ENCODE measurements at places on chromosomes 13 and 19.

- peak; percentile 37 for DNase-seq
These were observed 2.2 kb downstream of the FLT1 start for GRCh38 chr13:28492569-28493367.

DNA sequence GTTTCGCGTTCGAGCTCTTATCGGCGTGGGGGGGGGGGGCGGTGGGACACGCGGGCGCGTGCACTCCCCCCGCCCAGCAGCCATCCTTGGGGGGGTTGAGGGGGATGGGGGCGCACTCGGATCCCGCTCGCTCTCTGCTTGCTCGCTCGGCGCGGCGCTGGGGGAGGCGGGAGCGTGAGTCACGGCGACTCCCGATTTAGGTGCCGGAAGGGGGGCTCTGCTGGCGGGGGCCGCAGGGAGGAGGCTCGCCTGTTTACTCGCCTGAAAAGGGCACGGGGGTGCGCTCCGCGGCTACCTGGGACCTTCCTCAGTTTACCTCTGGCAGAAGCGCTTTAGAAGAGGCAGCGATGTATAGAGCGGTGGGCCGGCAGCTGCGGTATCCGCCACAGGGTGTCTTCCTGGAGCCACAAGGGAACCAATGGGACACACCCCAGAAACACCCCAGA, 1.1 kb upstream of the PDE4A start:
- no peak for DNase-seq

DNA sequence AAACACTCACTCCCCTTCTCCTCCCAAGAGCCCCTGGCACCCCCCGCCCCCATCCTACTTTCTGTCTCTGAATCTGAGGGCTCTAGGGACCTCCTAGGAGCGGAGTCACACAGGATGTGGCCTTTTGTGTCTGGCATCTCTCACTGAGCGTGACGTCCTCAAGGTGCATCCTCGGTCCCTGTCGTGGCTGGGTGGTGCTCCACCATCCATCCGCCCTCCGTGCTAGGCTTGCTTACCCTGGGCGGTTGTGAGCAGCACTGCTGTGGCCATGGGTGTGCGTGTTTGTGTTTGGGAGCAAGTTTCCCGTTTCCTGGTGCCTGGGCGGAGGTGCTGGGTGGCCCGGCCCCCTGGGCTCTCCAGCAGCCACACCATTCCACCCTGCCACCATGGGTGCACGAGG, 12.2 kb downstream of the PLEKHJ1 start:
- DNase-seq: no peak

- DNase-seq: no peak
These were observed 7.3 kb upstream of the INAFM1 start for GRCh38 chr19:47267350-47267759.

DNA sequence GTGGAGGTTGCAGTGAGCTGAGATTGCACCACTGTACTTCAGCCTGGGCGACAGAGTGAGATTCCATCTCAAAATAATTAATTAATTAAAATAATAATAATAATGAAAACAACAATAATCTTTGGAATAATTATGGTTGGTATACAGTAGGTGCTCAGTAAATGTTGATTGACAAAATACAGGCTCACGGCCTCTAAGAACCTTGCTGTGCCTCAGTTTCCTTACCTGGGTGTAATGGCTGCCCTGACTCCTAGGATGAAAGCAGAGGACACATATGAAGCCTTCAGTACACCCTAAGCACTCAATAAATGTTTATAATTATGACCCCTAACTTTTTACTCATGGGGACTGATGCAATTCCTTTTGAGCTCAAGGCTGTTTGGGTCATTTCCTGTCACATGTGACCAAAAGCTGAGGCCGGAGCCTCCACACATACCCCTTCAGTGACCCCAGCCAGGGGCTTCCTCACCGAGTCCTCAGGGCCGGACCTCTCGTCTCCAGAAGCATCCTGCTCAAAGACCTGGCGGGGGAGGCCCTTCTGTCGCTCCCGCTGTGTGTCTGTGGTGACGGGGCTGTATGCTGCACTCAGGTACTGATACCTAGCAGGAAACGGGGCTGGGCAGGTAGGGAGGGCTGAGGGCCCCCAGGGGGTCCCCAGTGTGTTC, 10.5 kb downstream of the DOCK6 start:
- no peak for DNase-seq

DNA sequence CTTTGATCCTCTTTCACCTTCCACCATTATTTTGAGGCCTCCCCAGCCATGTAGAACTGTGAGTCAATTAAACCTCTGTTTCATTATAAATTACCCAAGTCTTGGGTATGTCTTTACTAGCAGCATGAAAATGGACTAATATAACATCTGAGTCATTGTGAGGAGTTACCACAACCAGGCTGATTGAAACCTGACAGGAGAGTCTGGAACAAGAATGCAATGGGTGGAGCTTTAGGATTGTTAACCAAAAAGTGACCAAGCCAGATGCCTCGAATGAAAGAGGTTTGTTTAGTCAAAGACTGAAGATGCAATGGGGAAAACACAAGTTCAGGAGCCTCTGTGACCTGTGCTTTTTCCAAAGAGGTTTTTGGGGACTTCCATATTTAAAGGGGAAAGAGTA, 659.0 kb downstream of the SLITRK6 start:
- no peak for DNase-seq

DNA sequence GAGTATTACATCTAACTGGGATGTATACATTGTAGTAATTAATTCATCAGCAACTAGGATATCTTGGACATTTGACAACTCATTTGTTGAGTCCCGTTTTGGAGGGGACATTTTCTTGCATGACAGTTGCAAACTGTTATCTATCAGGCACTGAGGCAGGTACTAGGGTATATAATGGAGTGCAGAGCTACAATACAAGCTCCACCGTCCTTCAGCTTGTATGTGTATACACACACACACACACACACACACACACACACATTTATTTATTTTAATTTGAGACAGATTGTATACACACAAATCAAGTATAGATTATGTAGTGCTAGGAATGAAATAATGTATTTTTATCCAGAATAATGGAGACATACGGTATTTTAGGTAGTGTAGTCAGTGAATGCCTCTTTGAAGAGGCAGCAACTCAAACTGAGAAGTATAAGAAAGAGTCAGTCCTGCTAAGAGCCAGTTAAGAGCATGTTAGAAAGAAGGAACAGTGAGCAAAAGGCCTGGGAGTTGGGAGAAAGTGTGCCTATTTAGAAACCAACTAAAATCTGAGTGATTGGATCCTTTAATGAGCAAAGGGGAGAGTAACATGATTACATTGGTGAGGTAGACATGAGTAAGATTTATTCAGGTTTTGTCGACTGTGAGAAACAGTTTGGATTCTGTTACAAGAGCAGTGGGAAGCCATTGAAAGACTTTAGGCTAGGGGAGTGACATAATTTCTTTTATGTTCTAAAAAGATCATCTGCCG, 74.5 kb downstream of the NBEA start:
- no peak for DNase-seq

DNA sequence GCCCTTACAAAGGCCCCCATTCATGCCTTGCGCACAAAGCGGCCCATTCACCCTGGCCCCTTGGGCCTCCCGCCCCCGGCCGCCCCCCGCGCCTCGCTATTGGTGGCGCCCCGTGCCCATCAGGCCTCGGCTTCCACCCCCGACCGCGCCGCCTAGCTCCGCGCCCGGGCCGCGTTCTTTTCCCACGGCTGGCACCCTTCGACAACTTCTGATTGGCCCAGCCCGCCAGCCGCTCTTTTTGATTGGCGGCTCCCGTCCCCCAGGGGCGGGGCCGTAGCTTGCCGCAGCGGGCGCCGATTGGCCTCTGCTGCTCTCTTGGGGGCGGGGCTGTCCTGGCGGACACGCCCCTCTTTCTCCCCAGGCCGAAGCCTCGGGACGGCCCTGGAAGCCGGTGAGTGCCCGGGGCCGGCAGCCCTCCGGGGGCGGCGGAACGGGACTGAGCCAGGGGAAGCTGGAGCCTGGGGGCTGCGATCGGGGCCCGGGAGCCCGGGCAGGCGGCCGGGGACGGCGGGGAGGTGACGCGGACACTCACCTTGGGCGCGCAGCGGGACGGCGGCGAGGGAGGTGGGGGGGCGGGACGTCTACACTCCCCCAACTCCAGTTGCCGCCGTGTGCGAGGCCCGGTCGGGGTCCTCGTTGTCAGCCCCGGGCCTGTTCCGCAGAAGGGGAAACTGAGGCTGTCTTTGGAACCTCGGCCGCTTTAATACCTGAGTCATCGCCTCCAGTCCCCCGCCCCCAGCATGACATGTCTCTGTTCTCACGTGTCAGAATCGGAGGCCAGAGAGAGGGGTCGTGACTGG, at the start of gene MYH14:
MYH14 (plus strand) TSS at position 342 of the 800 bp plus-strand sequence. CDS start 6,744 bp downstream, outside the sequence.
- no peak for DNase-seq

DNA sequence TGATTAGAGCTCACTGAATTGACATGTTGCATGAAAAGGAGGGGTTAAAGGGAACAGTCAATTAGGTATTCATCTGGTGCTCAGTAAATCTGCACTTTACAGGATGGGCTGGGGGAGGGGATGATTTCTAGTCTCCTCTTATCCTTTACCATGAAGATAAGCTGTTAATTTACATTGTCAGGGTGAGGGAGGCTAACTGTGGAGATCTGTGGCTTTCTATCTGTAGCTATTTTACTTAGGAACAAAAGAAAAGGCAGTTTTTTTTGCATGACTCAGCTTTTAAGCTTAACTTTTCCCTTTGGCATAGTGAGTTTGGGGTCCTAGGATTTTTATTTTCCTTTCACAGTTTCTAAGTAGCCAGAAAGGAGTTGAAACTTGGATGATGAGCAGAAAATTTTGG, 253.3 kb downstream of the LMO7 start:
- no peak for DNase-seq

DNA sequence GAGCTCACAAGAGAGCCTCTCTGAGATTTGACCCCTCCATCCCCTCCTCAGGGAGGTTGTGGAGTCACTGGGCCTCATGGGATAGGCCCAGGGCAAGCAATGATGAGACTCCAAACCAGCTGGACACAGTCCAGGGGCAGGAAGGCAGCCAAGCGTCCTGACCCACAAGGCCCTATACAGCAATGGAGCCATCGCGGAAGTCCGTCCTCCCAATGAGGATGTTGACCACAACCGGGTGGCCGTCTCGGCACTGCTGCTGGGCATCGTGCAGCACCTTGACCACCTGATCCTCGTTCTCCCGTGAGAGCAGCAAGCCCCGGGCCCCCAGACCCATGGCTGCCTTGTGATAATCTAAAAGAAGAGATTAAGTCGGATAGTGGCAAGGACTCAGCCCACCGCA, 7.9 kb downstream of the SYDE1 start:
- no peak for DNase-seq

GRCh38 chr19:49362048-49362928, at the start of gene TEAD2:
TSS of gene TEAD2 (minus strand) at chr19:49362416. CDS start at chr19:49360075, 2,341 bp downstream.
- DNase-seq: no peak

DNA sequence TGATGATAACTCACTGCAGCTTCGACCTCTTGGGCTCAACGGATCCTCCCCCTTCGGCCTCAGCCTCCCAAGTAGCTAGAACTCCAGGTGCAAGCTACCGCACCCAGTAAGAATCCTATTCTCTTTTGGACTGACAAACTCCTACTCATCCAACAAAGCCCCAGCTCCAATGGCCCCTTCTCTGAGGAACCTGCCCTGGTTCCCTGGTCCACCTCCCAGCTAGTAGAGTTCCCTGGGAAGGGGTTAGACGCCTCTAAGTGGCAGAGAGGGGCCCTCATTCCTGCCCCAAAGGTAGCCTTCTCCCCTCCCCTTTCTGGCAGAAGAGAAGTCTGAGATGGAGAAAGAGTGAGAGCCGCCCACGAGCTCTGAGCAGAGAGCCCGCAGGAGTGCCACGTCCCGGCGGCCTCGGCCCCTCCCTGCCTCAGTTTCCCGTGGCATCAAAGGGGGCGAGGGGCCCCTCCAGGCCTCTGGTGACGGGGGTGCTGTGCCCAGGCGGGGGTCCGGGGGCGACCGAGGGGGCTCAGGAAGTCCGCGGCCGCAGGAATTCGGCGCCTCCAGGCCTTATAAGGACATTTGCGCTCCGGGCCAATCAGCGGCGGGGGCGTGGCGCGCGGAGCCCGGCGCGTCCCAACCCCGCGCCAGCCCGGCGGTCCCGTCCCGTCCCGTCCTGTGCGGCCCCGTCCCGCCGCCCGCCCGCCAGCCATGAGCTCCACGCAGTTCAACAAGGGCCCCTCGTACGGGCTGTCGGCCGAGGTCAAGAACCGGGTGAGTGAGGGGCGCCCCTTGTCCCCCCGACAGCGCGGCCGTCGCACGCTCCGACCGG, at the start of gene CNN2:
CNN2 (plus strand) TSS at position 649 of the 823 bp plus-strand sequence; CDS start at position 703, 54 bp downstream.
- no peak for DNase-seq

- no peak for DNase-seq
These were observed 356.7 kb downstream of the FGF9 start for GRCh38 chr13:22027566-22027965.

DNA sequence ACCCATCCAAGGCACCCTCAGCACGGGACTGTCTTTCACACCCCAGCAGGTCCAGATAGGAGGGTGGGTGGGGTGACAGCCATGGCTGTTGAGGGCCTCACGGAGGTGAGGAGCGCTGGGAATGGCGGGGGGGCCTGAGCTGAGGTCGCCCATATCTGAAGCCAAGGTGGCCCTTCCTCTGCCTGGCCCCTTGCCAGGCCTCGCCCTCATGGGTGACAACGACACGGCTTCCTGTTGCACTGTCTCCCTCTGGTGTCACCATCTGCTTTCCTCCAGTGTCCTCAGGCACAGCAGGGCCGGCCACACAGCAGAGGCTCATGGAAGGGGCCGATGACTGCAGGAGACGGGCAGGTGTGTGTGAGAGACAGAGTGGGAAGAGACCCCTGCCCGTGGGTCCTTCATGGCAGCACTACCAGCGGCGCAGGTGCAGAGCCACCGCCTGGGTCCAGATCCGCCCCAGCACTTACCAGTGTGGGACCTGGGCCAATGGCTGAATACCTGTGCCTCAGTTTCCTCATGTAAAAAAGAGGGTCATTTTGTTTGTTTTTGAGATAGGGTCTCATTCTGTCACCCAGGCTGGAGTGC, 8.1 kb upstream of the NKPD1 start:
- DNase-seq: no peak

DNA sequence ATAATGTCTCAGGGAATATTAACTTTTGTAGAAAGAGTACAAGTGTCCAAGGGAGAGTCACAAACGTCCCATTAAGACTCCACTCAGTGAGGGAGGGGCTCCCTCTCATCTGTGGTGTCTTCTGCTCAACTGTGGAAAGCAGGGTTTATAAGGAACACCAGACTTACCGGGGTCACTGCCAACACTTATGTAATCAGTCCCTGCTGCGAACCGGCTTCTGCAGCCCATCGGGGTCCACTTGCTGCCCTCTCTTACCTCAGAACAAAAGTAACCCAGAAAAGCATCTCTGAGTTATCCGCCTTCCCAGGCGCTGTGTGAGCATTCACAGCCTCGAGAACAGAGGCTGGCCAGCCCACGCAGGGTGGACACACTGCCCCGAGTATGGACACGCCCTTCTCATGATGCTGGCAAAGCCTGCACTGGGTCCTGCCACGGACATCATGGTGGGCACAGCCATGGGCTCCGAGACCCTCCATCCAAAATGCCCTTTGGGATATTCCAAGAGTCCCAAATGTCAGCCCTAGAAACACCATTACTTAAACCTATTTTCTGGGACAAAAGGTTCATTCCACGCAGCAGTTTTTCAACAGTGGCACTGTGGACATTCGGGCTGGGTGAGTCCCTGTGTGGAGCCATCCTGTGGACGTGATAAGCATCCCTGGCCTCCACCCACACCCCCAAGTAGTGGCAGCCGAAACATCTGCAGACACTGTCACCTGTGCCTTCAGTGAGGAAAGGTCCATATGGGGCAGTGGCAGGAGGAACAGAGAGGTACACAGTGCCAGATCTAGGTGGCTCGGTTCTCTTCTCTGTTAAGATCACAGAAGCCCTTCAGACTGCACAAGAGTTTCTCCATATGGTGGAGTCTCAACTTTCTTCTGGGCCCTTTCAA, 63.9 kb downstream of the STK24 start:
- DNase-seq: no peak

GRCh38 chr19:7067716-7068115, 1.8 kb upstream of the ZNF557 start:
- no peak for DNase-seq
